ENCODE measurements at places on chromosomes 11 and 22.

GRCh38 chr11:57901756-57902155, 121.9 kb upstream of the OR9Q1 start:
- no peak for DNase-seq

GRCh38 chr11:2587132-2587930, 112.5 kb downstream of the KCNQ1OT1 start:
- DNase-seq = no peak

- no peak for DNase-seq
These were observed 61.5 kb downstream of the SGSM1 start for GRCh38 chr22:24867323-24868022.

DNA sequence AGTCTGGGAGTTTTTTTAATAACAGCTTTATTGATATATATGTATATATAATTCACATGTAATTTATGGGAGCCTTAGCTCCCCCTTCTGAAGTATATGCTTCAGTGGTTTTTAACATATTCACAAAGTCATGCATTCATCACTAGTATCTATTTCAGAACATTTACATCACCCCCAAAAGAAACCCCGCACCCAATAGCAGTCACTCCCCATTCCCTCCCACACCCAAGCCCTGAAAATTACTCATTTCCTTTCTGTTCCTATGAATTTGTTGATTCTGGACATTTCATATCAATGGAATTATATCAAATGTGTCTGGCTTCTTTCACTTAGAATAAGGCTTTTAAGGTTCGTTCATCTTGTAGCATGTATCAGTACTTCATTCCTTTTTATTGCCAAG, 35.6 kb upstream of the SYT7 start:
- DNase-seq = no peak

- no peak for DNase-seq
These were observed 17.2 kb downstream of the SCGB1A1 start for GRCh38 chr11:62435846-62436660.

DNA sequence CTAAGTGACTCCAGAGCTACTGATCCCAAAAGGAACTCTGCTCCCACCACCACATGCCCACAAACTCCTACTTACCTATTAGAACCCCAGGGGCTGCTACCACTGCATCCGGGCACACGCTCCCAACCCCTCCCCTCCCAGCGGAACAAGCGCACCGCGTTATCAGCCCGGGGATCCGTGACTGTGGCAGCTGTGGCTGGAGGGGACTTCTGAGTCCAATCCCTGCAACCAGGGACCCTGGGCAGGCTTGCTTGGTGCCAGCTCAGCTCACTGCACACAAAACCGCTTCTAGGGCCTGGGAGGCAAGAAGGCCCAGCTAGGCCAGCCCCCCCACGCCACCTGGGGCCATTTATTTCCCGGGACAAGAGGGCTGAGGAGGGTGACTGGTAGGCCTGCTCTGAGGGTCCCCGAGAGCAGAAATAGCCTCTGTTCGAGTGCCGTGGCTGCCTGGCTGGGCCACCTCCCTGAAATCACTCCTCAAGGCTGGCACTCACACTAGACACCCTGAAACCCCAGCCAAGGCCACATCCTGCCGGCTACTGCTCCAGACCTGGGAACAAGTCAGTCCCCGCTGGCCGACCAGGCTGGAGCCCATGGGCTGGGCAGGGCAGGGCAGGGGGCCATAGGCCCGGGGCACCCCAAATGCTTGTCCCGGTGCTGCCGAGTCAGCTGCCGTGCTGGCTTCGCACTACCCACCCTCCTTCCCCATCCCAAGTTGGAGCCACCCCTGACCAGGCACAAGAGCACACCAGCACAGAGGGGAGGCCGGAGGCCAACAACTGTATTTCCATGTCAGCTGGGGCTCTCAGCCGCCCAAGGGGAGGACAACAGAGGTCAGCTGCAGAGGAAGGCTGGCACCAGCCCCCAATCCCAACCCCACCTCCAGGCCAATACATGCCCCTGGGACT, 1.9 kb upstream of the IFITM10 start:
- no peak for DNase-seq

DNA sequence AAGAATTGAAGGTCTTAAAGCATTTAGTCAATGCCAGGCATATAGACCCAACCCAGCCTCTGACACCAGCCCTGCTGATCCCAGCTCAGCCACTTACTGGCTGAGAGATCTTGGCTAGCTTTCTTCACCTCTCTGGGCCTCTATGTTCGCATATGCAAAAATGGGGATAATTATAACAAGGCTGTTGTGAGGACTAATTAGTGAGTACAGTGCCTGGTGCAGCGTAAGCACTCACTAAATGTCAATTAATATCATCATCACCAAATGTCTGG, 10.5 kb downstream of the CHST1 start:
- no peak for DNase-seq

DNA sequence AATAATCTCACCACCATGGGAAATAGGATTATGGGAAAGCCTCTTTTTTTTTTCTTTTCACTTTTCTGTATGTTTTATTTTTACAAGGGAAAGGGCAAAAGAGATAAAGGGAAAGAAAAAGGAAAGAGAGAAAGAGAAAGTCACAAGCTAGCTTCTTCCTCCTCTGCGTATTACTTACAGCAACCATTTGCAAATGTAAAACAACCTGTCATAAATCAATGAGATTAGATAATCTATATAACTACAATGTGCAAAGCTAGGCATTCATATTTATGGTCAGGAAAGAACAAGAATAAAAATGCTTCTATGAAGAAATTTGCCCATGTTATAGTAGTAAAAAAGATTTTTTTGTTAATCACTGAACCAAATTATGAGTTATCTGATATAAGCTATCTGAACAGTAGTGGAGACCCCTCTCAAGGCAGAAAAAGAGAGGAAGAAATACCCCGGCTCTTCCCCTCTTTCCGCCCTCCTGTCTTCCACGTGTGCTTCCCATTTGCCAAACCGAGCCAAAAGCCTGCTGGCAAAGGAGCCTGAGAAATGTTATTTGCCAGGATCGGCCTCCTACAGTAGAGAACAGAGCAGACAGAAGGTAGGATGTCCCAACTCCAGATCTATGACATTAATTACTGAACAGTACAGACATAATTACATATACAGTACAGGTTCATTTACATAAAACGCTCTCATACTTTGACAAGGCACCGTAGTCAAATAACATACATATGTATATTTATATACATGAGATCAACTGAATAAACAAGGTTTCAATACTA, 50.2 kb downstream of the ARHGAP32 start:
- no peak for DNase-seq

DNA sequence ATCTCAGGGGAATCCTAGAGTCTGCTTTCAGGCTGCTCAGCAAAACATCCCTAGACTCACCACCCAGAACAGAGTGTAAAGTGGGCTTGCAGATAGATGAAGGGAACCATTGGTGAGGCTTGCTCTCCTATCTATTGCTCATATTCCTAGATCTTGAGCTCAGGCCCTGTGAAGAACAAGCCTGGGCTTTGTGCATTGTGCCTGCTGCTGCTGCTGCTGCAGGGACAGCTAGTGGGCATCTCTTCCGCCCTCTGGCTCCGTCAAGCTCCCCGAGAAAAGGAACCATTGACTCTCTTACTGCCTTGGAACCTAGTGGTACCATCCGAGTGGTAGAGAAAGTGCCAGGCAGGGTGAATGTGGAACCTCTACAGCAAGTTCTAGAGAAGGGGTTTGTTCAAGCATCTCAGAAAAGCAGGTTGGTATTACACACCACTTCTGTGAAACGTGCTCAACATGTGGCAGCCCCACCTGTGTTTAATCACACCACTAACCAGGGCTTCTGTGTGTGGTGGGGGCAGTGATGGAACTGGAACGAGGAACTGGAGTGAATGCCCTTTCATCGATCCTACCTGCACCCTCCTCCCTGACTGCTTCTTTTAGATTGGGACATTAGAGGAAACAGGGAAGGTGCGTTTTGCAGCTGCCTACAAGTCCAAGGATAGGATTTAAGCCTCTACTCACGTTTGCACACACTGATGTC, 4.4 kb downstream of the BACE1-AS start:
- DNase-seq = no peak

- DNase-seq = peak; percentile 67
These were observed 14.6 kb upstream of the CTSC start for GRCh38 chr11:88352139-88352538.

- DNase-seq = no peak
These were observed 115.6 kb downstream of the SLC1A2 start for GRCh38 chr11:35303596-35304385.

DNA sequence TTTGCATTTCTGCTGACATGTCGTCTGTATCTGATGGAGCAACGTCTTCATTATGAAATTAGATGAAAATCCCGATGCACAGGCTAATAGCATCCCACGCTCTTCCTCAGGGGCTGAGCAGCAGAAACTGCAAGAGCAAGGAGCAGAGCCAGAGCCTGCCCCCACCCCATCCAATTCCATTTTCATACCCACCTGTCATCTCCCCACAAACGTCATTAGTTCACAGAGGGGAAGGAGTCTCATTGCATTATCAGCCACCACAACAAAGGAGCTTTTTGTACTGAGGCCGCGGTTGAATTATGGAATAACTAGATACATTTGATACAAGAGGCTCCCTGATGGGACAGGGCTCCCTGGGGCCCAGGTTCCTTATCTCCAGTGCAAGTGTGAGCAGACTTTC, 515.0 kb downstream of the NTM start:
- no peak for DNase-seq

DNA sequence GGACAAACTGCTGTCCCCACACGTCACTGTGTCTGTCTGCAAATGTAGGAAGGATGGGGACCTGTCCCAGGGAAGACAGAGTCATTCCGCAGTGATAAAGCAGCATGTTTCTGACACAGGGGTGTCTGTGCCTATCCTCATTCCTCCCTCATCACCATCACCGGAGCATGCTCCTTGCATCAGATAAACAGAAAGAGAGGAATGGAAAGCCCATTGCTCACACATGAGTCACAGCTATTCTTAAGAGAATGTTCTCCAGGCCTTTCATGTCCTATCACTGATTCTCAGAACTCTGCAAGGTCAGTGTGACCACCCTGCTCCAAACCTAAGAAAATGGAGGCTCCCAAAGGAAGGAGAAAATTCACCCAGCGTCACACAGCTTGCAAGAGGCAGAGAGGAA, 38.9 kb downstream of the ZNF195 start:
- peak; percentile 55 for DNase-seq

- DNase-seq = no peak
These were observed 17.3 kb upstream of the SLC29A2 start for GRCh38 chr11:66388780-66389386.

DNA sequence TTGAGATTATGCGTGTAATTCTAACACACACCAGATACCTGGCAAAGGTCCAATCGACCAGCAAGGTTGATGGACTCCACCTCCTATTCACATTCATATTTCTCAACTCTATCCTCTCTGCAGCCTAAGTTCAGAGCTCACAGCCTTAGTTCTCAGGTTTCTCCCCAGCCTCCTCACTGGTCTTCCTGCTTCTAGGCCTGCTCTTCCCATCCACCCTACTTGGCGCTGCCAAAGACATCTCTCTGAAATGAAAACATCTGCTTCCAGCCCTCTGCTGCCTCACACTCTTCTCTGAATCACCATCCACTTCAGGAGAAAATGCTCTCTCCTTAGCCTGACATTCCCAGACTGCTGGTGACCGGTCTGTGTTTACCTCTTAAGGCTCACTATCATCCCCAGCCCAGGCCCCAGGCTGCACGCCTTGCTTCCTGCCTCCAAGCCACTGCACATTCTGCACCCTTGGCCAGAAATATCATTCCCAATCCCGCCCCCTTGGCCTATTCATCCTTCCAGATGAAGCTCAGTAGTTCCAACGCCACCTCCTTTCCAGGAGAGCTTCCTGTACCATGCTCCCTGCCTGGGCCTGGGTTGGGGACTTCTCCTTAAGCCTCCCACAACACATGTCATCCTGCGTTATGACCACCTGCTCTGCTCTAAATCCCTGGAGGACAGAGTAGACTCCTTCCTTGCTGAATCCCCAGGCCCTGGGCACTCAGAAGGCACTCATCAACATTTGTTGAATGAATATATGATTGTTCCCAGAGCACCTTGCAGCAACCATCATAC, 3.5 kb downstream of the ARRB1 start:
- no peak for DNase-seq

DNA sequence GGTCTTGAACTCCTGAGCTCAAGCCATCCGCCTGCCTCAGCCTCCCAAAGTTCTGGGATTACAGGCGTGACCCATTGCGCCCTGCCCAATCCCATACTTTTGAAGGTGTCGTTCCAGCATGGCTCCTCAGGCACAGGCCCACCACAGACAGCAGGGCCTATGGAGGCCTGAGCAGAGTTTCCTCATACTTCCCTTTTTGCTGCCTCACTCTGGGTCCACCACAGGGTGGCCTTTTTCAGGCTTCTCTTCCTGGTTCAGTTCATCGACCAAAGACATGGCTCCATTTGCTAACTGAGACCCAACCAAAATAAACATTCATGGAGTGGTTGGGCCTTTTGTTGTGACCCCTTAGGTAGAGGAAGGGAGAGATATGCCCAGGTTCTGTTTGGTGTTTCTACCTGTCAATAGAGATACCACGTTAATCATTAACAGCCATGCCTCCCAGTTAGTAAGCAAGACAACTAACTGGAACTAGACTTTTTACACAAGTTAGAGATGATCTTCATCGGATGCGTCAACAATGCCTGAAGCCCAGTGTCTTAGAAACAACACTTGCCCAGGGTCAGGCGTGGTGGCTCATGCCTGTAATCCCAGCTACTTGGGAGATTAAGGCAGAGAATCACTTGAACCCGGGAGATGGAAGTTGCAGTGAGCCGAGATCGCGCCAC, 35.1 kb downstream of the TRIOBP start:
- no peak for DNase-seq

GRCh38 chr22:48779211-48779643, 1048.4 kb downstream of the BRD1 start:
- no peak for DNase-seq

DNA sequence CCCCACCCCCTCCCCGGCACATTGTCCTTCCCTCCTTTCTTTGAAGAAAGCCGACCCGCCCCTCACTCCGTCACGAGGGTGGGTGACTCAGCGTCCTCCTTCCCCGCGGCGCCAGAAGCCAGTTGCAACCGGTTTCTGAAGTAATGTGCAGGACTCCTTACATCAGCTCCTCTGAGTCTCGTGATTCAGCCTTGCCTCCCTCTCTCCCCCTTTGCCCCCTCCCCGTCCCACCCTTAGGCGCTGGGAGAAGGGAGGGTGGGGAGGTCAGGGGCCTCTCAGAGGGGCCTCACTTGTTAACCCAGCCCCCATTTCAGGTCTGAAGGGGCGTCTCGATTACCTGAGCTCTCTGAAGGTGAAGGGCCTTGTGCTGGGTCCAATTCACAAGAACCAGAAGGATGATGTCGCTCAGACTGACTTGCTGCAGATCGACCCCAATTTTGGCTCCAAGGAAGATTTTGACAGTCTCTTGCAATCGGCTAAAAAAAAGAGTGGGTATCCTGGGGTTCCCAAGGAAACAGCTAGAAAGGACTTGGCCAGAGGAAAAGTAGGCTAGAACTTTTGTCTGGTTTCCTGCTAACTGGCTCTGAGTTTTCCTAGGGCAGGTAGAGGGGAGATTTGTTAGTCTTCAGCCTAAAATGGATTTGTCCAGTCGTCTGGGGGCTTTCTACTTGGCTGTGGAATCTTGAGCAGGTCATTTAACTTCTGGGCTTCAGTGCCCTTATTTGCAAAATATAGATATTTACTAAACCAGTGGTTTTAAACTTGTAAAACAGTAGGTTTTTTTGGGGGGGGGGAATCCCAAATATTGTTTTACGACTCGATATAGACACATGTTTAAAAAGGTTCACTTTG, 1.1 kb downstream of the SLC3A2 start:
- DNase-seq = peak; percentile 94

- no peak for DNase-seq
These were observed at the start of gene TRPC6 for GRCh38 chr11:101583251-101584128. TRPC6 (minus strand) TSS chr11:101584007; CDS start chr11:101583503, 504 bp downstream.

- no peak for DNase-seq
These were observed 4.1 kb downstream of the ST3GAL4 start for GRCh38 chr11:126359431-126360048.

- no peak for DNase-seq
These were observed 109.3 kb downstream of the GGTLC2 start for GRCh38 chr22:22753526-22754267.

- no peak for DNase-seq
These were observed 532.9 kb downstream of the TBC1D22A start for GRCh38 chr22:47295226-47295901.

Data from HS-27A (cell line).